ENCODE measurements at places on chromosomes 13 and 19. TPM values are rescaled to one million over a fixed set of nuclear protein-coding genes. Genes with fewer than 3 reads are reported as not detected.

The DACT3 gene
- 6.8 TPM for total RNA-seq

The PDCD5 gene
- 73.4 TPM for total RNA-seq

The SIPA1L3 gene
- 12.1 TPM for total RNA-seq

The POMP gene
- 69.0 TPM for total RNA-seq

The ZNF625 gene
- total RNA-seq = 9.2 TPM

The N4BP2L1 gene
- total RNA-seq = 2.8 TPM

The GAS6 gene
- total RNA-seq = 107 TPM
